ENCODE measurements at places on chromosomes 12 and 14. TPM values are rescaled to one million over a fixed set of nuclear protein-coding genes. Genes with fewer than 3 reads are reported as not detected.

- no peaks in the 10 kb centered on the region for H3K27me3 ChIP-seq
- H3K4me3 ChIP-seq: no peak overlapping the region
These were observed 3.2 kb upstream of the CLEC4A start for GRCh38 chr12:8120072-8120713.

- H3K27ac ChIP-seq: peak overlapping the region; percentile 51
- H3K36me3 ChIP-seq: peaks cover 25% of the 10 kb centered on the region
- no peaks in the 10 kb centered on the region for H3K27me3 ChIP-seq
- H3K4me3 ChIP-seq: peak overlapping the region; percentile 80
- DNase-seq: no peak
These were observed 267 bp downstream of the CFAP251 start for GRCh38 chr12:121918679-121919038.

DNA sequence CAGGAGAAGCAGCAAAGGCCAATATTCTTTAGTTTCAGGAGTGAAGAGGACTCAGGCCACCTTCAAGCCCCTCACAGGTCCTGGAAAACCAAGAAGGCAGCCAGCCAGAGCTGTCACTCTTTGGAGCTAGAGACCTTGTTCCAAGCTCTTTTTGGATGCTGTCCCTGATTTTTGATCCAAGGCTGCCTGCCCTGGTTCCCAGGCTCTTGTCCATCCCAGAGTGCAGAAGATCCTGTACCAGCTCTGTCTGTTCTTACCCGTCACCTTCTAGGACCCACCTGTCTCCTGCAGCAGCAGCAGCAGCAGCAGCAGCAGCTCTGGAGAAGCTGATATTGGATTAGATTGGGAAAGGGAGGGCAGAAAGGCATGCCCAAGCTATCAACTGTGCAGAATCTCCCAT lies 157.1 kb upstream of the NEDD1 start:
- H3K27me3 ChIP-seq: no peaks in the 10 kb centered on the region
- H3K4me1 ChIP-seq: no peaks in the 10 kb centered on the region
- H3K4me3 ChIP-seq: no peak overlapping the region

DNA sequence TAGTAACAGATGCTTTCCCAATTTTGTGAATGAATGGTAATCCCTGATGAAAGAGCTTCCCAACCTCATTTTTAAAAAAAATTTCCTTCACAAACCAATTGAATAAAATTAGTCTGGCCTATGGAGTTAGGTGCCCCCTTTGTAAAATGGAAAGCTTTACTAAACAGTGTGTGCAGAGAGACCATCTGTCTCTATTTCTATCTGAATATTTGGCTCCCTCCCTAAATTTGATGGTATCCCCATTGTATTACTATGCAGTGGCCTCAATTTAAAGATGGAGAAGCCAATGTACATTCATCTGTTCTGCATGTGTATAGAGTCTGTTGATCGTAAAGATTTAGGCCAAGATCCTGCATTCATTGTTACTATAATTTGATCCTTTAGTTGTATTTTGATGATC lies 397.7 kb upstream of the RGS6 start:
- H3K4me3 ChIP-seq: no peak overlapping the region
- DNase-seq: no peak
- peaks cover 35% of the 10 kb centered on the region for H3K4me1 ChIP-seq
- H3K36me3 ChIP-seq: peaks cover 54% of the 10 kb centered on the region
- H3K27ac ChIP-seq: no peak overlapping the region

The NAA30 gene
- total RNA-seq: 14.6 TPM

The IRF2BPL gene
- 14.0 TPM for total RNA-seq

The ERG28 gene
- total RNA-seq: 30.7 TPM

The TEAD4 gene
- total RNA-seq: not detected

The SLCO1B1 gene
- not detected for total RNA-seq
